ENCODE measurements at places on chromosomes 16 and 17. TPM values are rescaled to one million over a fixed set of nuclear protein-coding genes. Genes with fewer than 3 reads are reported as not detected.

Gene CETP
- total RNA-seq, result 0.14 TPM

Gene ASGR2
- not detected for total RNA-seq

Gene GPR179
- not detected for total RNA-seq

Gene KLHL10
- not detected for total RNA-seq

Gene AGRP
- total RNA-seq, result not detected

Gene ASPHD1
- not detected for total RNA-seq

Gene DNAH17
- 0.24 TPM for total RNA-seq

Gene KCNH4
- total RNA-seq, result 0.12 TPM

Gene PPY
- not detected for total RNA-seq

GRCh38 chr17:79325709-79326430 is 251.2 kb downstream of the ENGASE start:
- no peak for DNase-seq

- DNase-seq, result no peak
These were observed 55.3 kb downstream of the NUP88 start for GRCh38 chr17:5364156-5364555.

- DNase-seq, result no peak
These were observed 40.8 kb upstream of the ENDOV start for GRCh38 chr17:80374039-80374731.

- no peak for DNase-seq
These were observed 42.9 kb downstream of the GAS7 start for GRCh38 chr17:10155371-10156076.

GRCh38 chr16:30368122-30368791 is 2.0 kb downstream of the TBC1D10B start:
- DNase-seq, result peak; percentile 19

DNA sequence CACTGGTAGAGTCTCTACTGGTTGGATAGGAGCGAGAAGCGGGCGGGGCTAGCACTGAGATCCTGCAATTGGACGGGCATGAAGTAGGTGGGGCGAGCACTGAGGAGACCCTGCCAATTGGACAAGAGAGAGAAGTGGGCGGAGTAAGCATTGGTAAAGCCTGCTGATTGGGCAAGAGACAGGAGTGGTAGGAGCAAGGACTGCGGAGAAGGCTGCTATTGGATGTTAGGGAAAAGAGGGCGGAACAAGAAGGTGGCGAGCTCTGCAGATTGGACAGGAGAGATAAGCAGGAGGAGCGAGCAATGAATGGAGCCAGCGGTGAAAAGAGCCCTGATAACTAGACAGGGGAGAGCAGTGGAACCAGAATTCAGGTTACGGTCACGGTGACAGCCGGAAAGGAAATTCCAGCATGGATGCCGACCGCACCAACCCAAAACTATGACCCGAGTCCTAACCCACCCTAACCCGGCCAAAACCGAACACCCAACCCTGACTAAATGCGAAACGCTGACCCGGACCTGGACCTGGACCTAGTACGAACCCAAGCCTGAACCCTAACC is 4.8 kb downstream of the SCGB1C2 start:
- DNase-seq, result no peak

DNA sequence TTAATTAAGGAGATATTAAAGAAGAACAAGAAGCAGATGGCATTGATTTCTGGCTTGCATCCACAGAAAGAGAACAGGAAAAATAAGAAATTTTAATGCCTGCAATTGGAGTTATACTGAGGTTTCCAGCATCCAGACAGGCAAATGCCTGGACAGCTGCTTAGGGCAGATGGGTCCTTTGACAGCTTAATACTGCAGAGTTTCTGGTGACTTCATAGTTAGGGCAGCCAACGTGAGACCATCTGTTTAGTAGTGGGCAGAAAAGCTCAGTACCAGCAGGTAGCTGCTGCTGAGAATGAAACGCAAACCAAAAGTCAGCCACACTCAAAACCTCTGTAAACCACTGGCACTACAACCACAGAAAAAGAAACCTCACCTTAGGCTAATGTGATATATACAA is 109.8 kb downstream of the CDK5R1 start:
- DNase-seq, result no peak

DNA sequence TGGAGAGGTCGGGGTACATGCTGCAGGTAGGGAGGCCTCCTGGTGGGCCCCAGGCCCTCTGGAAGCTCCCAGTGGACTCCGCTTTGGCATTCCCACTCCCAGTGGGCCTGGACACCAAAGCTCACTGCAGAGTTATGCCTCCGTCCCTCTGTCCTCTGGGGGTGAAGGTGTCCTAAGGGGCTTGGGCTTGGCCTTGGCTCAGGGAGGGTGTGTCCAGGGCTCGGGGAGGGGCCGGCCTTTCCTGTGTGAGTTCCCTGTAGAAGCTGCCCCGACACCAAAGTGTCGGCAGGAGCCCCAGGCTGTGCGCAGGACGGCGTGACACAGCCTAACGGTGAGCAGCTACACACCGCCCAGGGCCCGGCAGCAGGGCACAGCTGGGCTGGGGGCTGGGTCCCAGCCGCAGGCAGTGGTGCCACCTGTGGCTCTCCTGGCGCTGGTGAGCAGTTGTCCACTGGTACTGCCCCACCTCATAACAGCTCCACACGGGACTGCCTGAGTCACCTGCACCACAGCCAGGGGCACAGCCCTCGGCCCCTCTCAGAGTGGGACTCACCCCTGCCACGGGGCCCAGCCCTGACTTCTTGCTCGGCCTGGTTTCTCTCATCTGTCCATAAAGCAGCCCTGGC is 6.1 kb downstream of the TEPSIN start:
- no peak for DNase-seq

DNA sequence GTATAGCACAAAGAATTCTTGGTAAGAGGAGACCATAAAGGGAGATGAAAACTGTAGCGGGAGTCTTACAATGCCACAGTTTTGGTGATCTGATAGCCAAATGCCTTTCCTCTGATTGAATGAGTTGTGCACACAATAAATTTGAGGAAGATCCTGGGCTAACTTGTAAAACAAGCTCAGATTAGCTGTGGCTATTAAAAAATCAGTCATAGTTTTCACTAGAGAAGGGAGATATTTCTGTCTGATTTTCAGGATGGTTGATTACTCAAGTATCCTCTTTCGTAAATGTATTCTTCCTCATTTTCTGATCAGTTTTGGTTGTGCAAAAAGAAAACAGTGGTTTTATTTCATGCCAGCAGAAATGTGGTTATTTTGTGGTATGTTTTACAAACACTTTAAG is 9.1 kb upstream of the METTL9 start:
- DNase-seq, result no peak

DNA sequence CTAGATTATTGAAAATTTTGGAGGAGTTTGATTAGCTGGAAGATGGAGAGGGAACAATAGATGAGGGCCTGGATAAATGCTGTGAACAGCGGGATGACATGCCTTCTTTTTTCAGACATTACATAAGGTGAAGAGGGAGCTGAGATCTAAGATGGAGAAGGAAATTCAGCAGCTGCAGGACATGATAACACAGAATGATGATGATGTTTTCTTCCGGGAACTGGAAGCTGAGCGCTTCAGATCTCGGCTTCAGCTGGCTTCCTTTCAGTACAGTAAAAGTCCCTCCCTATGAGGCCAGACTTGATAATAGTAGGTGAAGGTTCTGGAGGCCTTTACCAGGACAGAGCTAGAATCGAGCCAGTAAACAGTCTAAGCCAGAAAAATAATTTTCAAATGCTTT is 30.7 kb downstream of the CEP95 start:
- no peak for DNase-seq

GRCh38 chr16:78689536-78689935 is 590.1 kb downstream of the WWOX start:
- no peak for DNase-seq

- DNase-seq, result no peak
These were observed 2.5 kb upstream of the ST6GALNAC2 start for GRCh38 chr17:76588182-76588581.

DNA sequence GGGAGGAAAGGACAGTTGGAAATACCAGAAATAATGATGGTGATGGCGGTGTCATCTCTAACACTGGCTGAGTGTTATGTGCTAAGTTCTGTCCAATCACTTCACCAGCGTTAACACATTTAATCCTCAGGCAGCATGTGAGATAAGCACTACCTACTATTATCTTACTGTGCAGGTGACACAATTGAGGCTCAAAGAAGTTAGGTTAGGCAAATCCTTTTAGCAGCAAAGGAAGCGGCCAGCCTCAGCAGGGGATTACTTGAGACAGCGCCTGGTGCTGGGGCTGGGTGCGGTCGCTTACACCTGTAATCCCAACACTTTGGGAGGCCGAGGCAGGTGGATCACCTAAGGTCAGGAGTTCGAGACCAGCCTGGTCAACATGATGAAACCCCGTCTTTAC is 18.7 kb upstream of the DHX8 start:
- DNase-seq, result no peak

DNA sequence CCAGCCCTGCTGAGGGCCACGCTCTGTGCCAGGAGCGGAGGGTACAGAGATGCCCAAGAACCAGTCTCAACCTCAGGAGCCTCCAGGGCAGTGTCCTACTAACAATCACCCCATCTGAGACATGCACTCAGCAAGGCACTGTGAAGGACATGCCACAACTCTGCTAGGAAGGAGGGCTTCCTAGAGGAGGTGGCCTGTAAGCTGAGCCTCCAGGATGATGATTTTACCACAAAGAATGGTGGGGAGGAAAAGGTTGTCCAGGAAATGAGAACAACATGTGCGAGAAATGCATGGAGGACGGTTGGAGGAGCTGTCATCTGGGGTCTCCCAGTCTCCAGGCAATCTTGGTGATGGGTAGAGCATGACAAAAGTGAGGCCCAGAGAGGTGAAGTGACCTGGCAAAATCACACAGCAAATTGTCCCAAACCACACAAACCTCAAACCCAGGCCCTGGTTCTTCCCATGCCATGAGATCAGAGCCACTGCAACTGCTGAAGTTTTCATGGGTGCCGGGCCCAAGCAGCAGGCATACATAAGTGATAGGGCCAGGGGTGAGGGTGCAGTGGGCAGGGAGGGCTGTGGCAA is 30.5 kb downstream of the CNGB1 start:
- DNase-seq, result no peak

All from natural killer cell (primary cell).